ENCODE measurements at places on chromosomes 1 and 21. TPM values are rescaled to one million over a fixed set of nuclear protein-coding genes. Genes with fewer than 3 reads are reported as not detected.

- DNase-seq, result no peak
Observed at GRCh38 chr1:41731516-41732030, 187.1 kb downstream of the HIVEP3 start.

GRCh38 chr1:45246760-45247159, 40.4 kb upstream of the ZSWIM5 start:
- DNase-seq, result no peak

SELE gene
- 0.87 TPM for total RNA-seq

TMEM61 gene
- 0.89 TPM for total RNA-seq

IRF6 gene
- 33.5 TPM for total RNA-seq
